ENCODE measurements at places on chromosomes 5 and 9. TPM values are rescaled to one million over a fixed set of nuclear protein-coding genes. Genes with fewer than 3 reads are reported as not detected.

The TPPP gene
- 2.5 TPM for total RNA-seq

The EIF4E1B gene
- total RNA-seq, result not detected

The PAEP gene
- 0.21 TPM for total RNA-seq

The F12 gene
- 4.0 TPM for total RNA-seq

The KIF4B gene
- total RNA-seq, result not detected

- DNase-seq, result no peak
These were observed 188.0 kb downstream of the CARTPT start for GRCh38 chr5:71907001-71907588.

DNA sequence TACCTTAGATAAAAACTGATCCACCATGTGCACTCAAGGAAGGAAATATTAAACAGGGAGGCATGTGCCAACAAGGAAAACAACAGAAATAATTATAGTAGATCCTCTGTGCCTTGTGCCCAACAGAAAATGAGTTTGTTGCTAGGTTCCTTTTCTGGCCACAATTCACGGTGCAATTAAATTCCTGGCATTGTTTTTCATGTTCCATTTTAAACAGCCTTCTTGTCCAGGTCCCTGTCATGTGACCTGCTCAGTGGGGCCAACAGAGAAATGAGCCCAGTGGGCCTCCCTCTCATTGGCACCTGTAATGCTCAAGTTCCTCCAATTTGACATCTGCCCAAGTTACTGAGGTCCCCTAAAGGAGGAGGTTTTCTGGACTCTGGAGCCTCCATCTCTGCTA, 56.5 kb downstream of the SPOCK1 start:
- no peak for DNase-seq

DNA sequence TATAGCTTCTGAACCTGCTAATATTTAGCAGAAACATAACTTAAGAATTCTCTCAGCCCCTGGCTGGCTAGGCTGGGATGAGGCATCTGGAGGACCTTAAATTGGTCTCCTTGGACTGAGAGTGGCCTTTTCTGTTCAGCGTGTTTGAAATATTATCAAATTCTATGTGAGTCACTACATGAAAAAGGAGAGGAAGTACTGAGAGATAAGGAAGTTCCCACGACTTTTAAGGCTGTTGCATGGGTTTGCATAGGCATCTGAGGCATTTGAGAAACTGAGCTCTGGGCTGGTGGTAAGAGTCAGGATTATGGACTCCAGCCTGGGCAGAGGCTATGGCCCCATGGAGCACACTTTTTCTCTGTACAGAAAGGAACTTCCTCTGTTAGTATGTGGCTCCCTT, 816.2 kb upstream of the GRAMD2B start:
- no peak for DNase-seq

DNA sequence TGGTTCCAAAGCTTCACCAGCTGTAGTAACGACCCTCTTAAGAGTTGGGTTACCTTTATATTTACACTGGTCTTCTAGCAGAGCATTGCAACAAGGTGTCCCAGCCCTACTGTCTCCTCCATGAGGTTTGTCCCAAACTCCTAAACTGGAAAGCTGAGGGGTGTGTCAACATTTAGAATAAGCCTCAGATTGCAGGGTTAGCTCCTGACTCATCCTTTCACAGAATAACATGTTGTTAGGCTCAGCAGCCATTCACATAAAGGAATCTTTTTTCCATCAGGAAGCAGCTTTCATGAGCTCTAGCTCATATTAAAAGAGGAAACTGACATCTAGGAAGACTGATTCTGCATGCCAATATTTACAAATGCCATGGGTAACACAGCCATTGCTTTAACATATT, 238.7 kb downstream of the EFNA5 start:
- no peak for DNase-seq

DNA sequence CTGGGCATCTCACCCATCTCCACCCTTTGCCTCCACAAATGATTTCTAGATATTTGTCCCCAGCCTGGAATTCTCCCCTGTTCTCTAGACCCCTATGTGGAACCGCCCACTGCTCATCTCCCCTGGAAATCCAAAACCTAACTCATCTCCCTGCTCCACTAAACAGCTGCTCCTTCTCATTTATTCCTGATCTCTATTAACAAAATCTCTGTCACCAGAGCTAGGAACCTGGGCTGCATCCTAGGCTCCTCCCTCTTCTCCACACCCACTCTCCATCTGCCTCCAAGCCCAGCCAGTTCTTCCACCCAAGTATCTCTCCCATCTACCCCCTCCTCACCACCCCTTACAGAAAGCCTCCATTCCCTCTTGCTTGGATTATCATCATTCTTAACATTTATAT, 24.0 kb upstream of the SYNPO start:
- no peak for DNase-seq

DNA sequence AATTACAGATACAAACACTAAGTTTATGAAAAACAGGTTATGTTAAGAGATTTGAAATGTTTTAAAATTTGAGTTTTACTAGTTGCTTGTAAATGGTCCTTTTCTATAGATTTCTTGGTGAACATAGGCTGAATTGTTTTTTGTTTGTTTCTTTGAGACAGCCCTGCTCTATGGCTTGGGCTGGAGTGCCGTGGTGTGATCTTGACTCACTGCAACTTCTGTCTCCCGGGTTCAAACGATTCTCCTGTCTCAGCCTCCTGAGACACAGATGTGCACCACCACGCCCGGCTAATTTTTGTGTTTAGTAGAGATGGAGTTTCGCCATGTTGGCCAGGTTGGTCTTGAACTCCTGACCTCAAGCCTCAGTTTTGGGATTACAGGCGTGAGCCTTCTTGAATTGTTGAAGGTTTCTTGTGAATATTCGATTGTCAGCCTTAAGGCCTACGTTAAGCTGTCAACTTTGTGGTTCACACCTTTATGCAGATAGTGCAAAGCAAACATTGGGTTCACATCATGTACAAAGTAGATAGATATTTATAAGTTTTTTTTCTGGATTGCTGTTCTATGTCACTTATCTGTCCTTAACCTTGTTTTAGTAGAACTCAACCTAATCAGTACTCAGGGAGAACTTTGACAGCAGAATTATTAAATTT, 26.2 kb downstream of the UHRF2 start:
- no peak for DNase-seq

DNA sequence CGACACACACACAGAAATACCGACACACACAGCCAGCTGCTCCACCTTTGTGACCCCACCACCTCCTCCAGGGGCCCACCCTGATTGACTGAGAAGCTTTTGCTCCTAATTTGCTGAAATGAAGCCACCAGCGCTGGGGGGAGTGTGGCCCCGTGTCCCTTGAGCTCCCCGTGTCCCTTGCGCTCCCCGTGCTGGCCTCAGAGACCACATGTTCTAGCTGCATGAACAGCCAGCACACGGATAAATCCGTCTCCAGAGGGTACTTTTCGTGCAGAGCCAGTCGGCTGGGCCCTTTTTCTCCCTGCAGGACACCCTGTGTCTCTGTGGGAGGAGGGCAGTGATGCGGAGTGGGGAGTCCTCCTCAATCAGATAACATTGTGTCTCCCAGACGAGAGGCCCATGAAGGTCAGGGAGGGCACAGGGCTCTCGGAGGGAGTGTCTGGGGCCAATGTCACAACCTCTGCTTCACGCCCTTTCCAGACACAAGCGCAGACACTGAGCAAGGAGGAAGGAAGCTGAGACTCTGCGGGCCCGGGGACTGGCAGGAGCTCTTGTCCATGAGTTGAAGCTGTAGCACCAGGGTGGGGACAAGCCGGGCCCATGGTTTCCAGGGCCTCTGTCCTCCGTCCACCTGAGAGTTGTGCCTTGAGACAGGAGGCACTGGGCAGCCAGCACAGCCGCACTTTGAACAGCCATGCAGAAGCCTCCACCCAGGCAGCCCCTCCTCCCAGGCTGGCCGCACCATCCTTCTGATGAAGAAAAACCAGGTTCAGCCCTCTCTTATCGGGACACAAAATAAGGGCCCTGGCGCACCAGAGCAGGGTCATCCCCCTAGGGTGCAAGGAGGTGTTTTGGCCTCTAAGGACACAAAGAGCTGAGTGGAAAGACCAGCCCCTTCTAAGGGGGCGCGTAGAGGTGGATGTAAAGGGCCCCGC, 36.4 kb upstream of the SLC6A19 start:
- no peak for DNase-seq

GRCh38 chr9:112041536-112042243, 133.4 kb downstream of the SUSD1 start:
- DNase-seq, result peak; percentile 100

DNA sequence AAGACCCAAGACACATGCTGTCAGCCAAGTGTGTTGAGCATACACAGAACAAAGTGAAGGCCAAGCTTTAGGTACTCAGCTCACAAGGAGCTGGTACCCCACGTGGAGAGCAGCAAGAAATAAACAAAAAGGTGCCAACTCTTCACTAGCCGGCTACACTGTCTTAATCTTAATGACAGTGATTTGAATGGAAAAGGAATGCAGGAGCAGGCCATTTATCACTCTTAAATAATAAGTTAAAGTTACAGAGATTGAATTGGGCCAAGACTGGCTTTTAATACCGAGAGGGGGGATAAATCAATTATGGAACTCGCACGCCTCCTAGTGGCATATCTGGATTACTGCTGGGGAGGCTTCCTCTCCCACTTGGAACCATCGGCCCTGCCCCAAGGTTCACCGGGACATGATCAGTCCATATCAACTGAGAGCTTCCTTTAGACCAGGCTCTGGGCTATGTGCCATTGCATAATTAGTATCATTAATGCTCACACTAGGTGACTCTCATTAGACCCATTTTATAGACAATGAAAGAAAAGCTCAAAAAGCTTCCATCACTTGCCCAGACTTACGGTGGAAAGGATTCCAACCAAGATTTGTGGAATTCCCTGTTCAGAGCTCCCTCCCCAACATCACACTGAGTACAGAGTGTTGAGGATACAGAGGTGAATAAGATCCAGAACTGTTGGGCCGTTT, 94.0 kb downstream of the ACTL7B start:
- DNase-seq, result no peak

- DNase-seq, result no peak
These were observed 186.8 kb downstream of the ZNF462 start for GRCh38 chr9:107049803-107050184.

DNA sequence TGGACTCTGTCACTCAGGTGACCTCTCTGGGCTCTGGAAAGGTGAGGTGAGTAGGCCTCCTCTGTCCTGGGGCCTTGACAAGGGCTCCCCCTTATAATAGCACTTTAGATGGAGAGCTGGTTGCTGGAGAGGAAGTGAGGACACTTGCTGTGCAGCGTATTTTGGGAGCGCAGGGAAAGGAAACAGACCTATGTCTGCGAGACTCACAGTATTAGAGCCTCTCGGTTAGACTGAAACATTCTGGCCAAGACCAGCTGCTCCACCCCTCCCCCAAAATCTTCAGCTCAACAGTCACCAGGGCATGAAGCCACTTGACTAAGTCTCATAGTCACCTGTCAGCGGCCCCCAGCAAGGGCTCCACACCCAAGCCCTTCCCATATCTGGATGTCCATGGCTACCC, 213.6 kb downstream of the AGTPBP1 start:
- no peak for DNase-seq

DNA sequence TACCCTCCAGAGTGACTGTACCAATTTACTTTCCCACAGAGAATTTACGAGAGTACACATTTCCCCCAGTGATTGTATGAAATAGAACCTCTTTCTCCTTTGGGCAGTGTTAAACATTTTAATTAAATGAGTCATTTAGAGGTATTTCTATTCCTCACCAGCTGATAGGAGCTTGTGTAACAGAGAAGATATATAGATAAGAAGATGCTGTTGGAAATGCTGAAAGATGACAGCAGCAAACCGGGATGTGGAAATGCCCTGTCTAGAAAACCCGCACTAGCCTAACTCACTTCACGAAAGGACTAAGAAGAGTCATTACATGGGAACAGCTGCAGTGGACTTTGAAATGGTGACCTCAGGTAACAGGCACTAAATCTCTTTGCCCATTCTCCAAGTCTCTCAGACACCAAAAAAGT, 68.3 kb downstream of the LPAR1 start:
- DNase-seq, result no peak

DNA sequence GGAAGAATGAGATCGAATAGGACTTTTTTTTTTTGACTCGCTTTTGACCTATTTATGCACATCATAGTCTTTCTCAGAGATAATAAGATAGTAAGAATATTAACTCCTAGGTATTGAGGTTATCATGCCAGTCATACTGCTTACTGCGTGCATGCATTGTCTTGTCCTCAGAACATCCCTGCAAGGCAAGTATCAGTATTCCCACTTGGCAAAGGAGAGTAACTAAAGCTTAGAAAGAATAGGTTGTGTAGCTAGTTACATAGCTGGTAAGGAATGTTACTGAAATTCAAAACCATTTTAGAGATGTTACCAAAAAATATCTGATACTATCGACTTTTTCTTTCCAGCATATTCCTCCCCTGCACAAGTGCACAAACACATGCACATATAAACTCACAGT, 296.1 kb upstream of the CLINT1 start:
- no peak for DNase-seq

- no peak for DNase-seq
These were observed 69.3 kb upstream of the STC2 start for GRCh38 chr5:173397516-173397915.

DNA sequence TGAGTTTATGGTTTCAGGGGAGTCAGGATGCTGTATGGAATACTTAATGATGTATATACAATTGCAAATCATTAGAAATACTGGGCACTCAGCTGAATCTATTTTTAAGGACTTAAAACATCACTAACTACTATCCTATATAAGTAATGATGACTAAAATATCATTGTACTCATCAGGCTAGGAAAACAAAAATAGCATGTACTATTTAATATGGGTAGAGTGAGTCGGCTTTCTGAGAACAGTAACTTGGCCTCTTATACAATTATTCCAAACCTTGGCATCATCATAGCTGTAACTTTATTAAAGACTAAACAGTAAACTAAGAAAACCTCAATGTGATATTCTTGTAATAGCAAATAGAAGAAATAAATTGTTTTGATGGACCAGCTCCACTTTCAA, 94.5 kb downstream of the PJA2 start:
- DNase-seq, result no peak

- DNase-seq, result no peak
These were observed 210.8 kb downstream of the CWC27 start for GRCh38 chr5:64979531-64979930.

GRCh38 chr5:138549414-138549813, 6.4 kb upstream of the ETF1 start:
- no peak for DNase-seq

GRCh38 chr5:52481201-52481600, 306.5 kb upstream of the ITGA1 start:
- no peak for DNase-seq

- no peak for DNase-seq
These were observed 16.4 kb downstream of the TLR4 start for GRCh38 chr9:117720555-117720954.

DNA sequence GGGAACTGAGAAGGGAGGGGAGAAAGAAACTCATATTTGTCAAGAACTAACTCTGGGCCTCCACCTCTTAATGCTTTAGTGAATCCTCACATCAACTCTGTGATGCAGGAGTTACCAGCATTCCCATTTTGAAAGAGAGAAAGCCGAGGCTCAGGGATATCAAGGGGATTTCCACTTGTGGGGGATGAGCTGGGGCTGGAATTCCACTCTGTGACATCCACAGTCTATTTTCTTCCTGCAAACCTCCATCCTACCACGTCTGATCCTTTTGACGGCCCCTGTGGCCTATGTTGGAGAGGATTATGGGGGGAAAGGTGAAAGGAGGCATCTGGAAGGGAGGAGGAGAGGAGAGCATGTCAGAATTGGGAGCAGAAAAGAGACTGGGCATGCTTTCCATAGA, 9.0 kb downstream of the LCP2 start:
- DNase-seq, result no peak

Measured in kidney epithelial cell (primary cell).